ENCODE measurements at places on chromosomes 2 and 18. TPM values are rescaled to one million over a fixed set of nuclear protein-coding genes. Genes with fewer than 3 reads are reported as not detected.
A peak's percentile ranks its signal among the peaks of the same experiment; 100 is the strongest.

SCN2A gene
- not detected for total RNA-seq

AMER3 gene
- total RNA-seq, result not detected

REG1A gene
- total RNA-seq, result not detected

TDRD15 gene
- not detected for total RNA-seq

NT5DC4 gene
- total RNA-seq, result not detected

DNAJC5G gene
- not detected for total RNA-seq

GAD1 gene
- not detected for total RNA-seq

TSPYL6 gene
- not detected for total RNA-seq

LAMA3 gene
- 1.3 TPM for total RNA-seq

SIX3 gene
- not detected for total RNA-seq

DNA sequence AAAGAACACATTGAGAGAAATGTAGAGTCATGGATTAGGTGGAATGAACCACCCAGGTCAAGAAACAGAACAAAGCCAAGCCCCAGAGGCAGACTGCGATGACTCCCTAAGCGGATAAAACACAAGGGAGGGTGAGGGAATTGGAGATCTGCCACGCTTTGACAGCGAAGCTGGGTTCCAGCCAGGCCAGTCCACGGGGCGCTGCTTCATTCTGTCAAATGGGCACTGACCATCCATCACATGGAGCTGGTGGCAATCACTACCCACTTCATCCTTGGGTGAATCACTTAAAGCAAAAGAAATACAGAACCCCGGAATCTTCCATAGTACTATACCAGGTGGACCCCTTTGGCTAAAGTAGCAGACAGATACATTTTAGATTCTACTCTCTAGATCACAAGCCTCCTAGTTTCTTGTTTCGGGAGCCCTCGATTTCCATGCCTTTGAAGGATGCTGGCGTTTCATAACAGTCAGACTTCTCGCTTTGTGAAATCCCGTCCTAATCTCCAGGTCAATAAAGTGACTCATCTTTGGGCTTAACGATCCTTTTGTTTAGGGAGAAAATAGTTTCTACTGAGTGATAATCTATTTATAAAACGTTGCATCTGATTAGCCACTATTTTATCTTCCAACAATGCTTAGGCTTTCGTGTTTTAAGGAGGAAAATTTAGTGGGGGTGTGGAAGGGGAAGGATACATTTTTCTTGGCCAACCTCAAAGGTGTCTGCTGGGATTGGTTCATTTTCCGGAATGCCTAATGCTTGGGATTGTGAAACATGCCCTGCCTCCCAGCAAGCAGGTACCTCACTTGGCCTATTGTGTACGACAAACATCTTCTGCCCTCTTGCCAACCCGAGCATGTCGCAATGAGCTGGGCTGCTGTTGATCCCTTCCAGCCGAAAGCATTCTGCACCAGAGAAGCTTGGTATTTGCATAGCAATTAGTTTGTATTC lies 44.1 kb upstream of the HDAC4 start:
- no peak for DNase-seq

GRCh38 chr18:73879328-73879727 lies 268.3 kb downstream of the FBXO15 start:
- no peak for DNase-seq

- no peak for DNase-seq
These were observed 11.8 kb upstream of the PROC start for GRCh38 chr2:127406454-127406853.

DNA sequence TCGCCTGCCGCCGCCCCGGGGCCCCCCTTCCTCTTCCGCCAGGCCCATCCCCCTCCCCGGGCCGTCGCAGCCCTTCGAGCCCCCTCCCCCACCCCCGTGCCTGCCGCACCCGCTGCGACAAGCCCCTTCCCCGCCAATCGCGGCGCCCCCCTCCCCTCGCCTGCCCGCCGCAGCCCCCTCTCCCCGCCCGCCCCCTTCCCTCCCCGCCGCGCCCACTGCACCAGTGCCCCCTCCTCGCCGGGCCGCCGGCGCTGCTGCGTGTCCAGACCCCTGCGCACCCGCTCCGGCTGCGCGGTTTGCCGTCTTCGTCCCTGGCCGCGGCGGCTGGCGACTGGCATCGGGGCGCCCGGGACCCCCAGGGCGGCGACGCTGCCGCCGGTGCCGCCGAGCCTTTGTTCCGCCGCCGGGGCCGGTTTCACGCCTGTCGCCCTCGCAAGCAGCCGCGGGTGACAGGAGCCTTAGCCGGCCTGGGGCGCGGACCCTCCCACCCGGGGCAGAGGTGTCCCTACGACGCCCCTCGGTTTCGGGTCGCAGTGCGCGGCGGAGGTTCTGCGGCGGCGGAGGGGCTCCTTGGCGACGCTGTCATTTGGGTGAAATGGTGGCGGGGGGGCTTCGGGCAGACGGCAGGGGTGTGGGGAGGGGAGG lies 18.1 kb downstream of the GPC1 start:
- DNase-seq, result no peak

DNA sequence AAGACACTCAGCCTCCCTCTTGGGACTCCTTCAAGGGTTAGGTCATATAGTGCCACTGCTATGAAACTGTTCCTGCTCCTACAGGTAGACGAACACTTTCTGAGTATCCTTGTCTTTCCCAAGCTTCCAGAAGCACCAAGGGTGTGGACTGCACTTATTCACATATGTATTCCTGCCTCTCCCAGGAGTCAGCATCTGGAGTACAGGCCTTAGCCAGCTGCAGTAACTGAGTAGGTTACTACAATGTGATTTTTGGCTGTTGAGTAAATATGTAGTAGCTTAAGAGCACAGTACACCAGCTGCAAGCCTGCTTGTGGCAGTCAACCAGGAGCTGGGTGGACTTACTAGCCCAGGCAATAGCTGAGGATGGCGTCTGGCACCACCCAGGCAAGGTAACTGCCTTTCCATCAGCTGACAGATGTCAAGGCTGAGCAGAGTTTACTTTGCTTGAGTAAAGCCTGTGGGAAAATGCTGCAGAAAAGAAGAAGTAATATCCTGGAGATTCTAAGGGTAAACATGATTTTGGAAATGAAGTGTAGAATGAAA lies 14.0 kb upstream of the SCLY start:
- no peak for DNase-seq

- DNase-seq, result no peak
These were observed 60.0 kb upstream of the PSME4 start for GRCh38 chr2:54030806-54031205.

GRCh38 chr2:101439716-101440115 lies 35.2 kb downstream of the RFX8 start:
- DNase-seq, result no peak

GRCh38 chr2:45626387-45627221 lies 15.5 kb upstream of the SRBD1 start:
- no peak for DNase-seq

DNA sequence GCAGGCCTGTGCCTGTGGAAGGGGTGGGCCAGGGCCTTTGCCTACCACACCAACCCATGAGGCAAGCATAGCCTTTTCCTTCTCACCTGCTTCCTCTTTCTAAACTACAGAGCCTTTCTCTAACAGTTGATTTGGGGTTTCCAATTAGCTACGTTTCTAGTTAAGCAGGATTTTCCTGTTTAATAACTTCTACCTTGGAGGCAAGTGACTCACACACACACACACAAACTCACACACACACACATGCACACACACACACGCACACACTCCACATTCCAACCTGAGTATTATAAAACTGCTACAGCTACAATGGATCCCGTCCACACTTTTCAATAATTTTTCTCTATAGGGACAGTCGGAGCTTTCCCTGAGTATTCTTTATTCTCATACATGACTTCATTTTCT lies 84.9 kb downstream of the SOX11 start:
- DNase-seq, result no peak

DNA sequence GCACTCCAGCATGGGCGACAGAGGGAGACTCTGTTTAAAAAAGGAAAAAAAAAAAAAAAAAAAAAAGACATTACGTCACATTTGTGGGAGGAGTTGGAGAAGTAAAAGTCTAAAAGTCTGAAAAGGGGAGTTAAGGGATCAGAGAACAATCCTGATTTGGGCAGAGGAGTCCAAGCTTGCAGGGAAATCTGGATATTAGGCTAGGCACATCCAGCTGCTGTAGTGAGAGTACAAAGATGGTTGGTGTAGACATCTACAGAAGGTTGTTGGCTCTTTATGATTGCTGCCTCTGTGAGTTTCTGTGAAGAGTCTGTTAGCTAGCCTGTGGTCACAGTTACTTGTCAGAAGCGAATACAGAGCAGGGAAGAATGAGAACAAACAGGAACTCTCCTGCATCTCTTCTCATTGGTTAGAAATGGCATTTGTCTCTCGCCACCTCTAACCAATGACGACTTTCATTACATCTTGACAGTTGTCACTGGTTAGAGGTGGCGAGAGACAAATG lies 3.3 kb upstream of the OSBPL6 start:
- no peak for DNase-seq

- DNase-seq, result peak; percentile 88
These were observed 117.1 kb upstream of the DTNA start for GRCh38 chr18:34592961-34593382.

DNA sequence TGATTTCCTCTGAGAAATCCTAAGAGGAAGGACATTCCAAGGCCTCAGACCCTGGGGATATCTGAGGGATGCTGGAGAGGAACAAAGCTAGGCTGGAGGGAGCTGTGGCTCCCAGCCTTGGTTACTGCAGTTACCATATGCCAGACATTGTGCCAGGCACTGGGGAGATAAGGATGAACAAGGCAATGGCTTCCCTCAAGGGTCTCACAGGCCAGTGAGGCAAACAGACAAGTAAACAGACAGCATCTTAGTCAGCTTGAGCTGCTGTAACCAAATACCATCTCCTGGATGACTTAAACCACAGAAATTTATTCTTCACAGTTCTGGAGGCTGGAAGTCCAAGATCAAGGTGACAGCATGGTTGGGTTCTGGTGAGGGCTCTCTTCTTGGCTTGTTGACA lies 91.8 kb downstream of the SKA1 start:
- DNase-seq, result no peak

GRCh38 chr2:85945586-85945985 lies 56.8 kb upstream of the ST3GAL5 start:
- DNase-seq, result no peak

DNA sequence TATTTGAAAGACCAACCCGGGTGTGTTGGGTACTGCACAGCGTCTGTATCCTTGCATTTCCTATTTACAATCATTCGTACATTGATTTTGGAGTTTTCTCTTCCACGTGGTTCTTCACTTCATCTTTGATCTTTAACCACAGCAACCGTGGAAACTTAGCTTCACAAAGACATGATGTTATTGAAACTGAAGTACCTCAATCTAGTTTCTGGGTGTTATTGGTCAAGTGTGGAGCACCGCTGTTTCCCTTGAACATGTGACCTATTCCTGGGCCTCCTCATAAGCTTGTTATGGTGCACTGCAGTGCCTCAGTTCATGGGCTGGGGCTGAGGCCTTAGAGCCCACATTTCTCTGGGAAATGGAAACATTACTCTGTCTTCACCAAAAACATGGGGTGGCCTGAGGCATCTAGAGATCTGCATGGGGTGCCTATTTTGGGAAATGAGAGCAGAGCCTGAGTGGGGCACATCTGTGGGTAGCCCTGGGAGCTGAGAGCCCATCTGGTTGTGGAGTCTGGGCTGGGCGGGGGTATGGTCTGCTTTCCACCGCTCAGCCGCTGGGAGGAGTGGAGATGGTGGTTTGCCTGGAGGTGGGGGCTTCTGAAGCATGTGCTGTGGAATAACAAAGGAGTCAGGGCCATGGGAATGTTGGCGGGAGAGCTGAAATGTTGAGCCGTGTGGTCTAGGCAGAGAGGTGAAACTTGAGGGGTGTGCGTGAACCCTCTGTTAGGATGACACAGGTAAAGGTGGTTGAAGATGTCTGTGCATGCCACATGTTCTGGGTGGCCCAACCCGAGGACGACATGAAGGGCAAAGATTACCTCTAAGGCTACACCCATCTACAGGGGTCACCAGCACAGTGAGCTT lies 37.4 kb downstream of the ZNF236 start:
- DNase-seq, result no peak

DNA sequence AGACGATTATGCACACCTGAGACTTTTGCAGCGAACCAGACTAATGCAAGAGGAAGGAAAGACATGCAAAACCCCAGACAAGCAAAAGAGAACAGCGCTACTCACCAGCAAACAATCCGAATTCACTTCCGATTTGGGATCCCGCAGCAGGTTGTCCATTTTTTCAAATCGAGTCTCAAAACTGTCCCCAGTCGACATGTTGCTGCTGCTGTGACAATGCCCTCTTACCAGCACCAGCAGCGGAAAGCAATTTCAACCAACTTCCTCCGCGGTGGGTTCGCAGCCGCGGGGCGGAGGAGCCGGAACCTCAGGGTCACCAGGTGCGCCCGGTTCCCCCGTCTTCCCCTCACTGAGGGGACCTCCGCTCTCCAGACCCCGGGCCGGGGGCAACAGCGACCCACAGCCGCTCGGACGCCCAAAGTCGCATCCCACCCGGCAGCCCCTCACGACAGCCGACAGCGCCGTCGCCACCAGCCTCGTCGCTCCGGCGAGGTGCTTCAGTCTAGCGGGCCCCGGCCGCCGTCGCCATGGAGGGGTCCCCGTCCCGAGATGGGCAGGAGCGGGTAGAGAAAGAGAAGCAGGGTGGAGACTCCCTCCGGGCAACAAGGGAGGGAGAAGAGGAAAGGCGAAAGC lies 784 bp downstream of the ROCK1 start:
- DNase-seq, result no peak

GRCh38 chr2:30621836-30622235 lies 174.8 kb downstream of the LCLAT1 start:
- no peak for DNase-seq

DNA sequence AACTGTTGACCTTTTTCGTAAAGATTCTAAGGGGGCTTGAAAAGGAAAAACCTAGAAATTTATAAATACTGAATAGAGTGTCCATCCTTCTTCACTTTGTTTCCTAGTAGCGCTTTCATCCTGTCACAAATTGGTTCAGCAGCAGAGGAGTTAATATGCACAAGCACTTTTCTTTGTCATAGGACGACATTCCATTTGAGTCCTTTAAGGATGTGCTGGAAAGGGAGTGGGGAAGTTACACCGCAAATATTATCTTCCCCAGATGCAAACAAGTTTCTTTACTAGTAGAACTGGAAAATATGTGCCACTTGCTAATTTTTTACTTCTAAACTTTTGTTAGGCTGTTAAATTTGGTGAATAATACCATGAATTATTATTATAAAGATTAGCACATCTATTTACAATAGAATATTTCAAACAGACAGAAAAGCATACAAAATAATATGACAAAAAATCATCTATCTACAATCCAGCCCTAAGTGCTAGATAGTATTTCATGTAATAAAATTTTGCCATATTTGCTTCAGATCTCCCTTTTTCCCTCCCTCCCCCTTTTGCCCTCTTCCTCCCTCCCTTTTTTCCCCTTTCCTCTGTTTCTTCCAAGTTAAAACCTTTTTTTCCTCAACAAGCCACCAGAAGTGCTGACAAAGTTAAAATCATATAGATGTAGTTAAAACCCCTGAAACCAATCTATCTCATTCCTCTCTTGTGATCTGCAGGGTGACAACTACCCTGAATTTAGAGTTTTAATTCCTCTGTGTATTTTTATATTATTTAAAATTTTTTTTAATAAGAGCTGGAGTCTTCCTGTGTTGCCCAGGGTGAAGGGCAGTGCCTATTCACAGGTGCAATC lies 50.5 kb upstream of the MAP4K3 start:
- no peak for DNase-seq
